ENCODE measurements at places on chromosomes 7 and 10.
A peak's percentile ranks its signal among the peaks of the same experiment; 100 is the strongest.

- no peak for DNase-seq
Observed at GRCh38 chr10:1174022-1174421, 117.8 kb downstream of the WDR37 start.

GRCh38 chr10:31135171-31135570, 103.5 kb upstream of the ZNF438 start:
- DNase-seq: no peak

- DNase-seq: no peak
Observed at GRCh38 chr7:123535517-123535916, 1.1 kb upstream of the IQUB start.

DNA sequence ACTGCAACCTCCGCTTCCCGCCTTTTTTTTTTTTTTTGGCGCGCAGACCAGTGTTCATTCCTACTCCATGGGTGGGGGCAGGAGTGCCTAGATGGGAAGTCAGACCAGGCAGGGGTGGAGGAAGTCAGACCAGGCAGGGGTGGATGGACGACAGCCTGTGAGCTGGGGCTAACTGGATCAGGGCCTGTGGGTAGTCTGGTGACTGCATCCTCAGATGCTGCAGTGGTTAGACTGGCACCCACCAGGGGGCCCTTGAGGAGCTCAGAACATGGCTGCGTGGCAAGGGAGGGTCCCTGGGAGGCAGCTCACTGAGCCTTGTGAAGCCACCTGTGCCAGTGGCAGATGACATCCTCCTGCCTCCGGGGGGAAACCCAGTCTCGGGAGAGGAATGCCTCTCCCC, 35.1 kb downstream of the RCC1L start:
- DNase-seq: no peak

DNA sequence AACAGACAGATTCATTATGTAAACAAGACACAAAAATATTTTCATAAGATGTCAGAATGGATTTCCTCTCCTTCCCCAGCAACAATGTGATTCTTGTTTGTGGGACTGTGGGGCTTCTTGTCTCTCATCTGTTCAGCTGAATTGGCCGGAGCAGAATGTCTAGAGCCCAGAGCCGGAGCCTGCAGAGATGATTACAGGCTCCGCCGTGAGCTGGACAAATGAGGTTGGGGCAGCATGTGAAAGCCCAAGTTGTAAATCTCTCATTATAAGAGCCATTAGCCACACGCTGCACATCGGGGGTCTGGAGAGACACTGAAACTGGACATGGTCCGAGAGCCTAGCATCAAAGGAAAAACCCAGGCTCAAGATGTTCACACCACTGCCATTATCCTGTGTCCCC, 137.0 kb upstream of the ADAM12 start:
- no peak for DNase-seq

- DNase-seq: no peak
Observed at GRCh38 chr7:50531401-50531911, 33.7 kb downstream of the DDC start.

DNA sequence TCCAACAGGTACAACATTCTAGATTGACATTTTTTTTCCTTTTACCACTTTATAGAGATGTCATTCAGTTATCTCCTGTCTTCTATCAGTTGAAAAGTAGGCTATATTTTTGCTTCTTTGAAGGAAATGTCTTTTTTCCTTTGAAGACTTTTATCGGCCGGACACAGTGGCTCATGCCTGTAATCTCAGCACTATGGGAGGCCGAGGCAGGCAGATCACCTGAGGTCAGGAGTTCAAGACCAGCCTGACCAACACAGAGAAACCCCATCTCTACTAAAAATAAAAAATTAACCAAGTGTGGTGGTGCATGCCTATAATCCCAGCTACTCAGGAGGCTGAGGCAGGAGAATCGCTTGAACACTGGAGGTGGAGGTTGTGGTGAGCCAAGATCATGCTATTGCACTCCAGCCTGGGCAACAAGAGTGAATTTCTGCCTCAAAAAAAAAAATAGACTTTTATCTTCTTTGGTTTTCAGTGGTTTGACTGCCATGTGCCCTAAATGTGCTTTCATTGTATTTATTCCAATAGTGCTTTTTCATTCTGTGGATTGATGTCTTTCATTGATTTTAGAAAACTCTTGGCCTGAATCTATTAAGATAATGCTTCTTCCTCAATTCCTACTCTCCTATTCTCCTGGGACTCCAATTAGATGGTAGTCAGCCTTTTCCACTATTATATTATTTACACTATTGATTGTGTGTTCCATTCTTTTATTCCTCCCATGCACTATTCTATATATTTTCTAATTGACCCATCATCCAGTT, 84.6 kb downstream of the IMMP2L start:
- no peak for DNase-seq

GRCh38 chr10:35903021-35903420, 260.9 kb upstream of the FZD8 start:
- DNase-seq: no peak

DNA sequence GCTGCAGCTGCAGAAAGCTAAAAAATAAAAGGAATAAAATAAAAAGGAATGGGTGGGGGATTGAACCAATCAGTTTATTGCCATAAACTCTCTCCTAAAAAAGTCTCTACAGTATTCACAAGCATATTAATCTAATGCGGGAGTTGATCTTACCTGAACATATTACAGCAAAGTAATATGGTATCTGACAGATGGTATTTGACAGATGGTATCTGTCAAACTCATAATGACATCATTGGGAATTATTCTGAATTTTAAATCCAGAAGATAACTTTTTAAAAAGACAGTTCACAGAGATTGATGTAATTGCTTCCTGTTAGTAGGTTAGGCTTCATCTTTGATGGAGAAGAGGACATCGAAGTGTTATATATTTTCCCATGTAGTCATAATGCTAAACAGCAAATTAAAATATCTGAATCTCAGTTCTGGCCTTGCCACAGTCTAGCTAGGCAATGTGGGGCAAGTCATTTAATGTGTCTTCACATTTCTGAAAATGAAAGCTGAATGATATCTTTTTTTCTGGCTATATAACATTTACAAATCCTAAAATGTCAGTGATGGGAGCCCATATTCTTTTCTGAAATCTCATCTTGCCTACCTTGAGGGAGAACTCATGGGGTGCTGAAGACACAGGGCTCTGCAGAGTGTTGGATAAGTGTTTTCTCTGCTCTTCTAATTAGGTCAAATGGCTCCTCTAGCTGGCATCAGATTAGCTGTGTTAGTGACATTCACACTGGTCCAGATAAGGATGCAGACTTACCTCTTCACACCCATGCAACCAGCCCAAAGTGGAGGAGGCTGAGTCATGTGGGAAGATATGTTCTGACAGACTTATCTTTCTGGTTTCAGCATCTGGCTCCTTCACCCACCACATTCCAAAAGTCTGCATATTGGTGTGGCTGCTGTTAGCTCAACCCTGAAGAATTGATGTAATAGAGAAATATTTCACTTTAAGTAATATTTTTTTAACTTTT, 2.1 kb upstream of the LIPM start:
- peak; percentile 44 for DNase-seq

- no peak for DNase-seq
Observed at GRCh38 chr7:50274361-50274760, 30.2 kb upstream of the IKZF1 start.

DNA sequence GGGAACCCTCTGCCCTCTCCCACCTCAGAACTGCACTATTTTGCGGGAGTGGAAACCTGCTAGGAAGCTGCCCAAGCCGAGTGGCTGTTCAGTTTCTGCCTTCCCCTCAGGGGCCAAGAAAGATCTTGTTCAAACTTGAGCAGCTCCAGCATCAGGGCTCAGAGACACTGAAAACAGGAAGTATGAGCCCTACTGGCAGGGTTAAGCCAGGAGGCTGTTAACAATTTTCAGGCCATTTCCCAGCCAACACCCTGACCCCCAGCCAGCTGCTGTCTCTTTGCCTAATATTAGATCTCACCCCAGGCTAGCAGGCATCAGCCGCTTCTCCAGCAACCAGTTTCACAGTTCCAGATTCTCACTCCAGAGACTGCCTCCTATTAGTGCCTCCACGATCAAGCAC, 9.2 kb downstream of the PLAU start:
- DNase-seq: no peak

DNA sequence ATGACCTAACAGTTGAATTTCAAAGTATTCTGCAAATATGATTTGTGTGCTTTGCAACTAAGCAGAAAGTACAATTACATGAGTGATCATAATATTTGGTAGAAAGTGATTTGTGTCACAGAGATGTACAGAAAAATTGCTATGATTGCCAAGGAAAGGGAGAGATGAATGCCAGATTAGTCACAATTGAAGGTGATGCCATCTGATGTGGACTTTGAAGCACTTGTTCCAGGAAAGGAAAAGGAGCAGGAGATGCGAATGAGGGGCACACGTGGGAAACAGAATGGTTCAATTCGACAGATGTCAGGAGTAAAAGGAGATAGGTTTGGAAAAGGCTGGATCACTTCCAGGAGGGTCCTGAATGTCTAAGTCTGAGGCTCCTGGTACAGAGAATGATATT, 153.1 kb upstream of the LAMB4 start:
- DNase-seq: no peak

GRCh38 chr7:19351341-19352304, 206.4 kb upstream of the FERD3L start:
- no peak for DNase-seq

DNA sequence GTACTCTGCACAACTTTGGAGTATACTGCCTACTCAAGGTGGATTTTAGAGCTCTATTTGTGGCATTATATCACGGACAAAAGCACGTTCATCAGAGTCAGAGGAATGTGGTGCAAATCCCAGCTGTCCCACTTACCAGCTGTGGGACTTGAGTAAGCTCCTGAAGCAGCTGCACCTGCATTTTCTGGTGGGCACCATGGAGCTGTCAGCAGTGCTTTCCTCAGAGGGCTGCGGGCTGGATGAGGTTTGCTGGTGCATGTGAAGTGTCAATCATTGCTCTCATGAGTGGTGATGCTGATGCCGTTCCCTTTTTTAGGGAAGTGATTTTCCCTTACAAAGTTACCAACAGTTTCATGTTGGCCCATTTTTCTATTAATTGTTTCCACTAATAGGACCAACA, 53.4 kb downstream of the EGFR start:
- peak; percentile 53 for DNase-seq

GRCh38 chr7:94382132-94382531, 12.6 kb upstream of the COL1A2 start:
- no peak for DNase-seq

- no peak for DNase-seq
Observed at GRCh38 chr7:99440195-99440594, 1.5 kb downstream of the CPSF4 start.

DNA sequence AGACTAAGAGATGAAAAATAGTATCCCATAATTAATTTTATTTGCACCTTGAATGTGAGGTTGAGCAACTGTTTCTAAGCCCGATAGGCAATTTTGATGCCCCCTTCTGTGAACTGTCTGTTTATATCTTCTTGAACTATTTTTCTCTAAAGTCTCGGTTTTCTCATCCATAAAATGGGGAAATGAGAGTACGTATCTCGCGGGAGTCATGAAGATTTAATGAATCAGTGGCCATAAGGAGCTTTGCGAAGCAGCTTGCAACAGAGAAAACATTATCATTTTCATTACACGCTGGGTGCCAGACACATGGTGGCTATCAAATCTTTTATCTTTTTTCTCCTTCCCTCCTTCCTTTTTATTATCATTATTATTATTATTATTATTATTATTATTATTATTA, 108.1 kb upstream of the CARD11 start:
- no peak for DNase-seq

GRCh38 chr7:151010307-151011096, 13.8 kb downstream of the ATG9B start:
- no peak for DNase-seq

DNA sequence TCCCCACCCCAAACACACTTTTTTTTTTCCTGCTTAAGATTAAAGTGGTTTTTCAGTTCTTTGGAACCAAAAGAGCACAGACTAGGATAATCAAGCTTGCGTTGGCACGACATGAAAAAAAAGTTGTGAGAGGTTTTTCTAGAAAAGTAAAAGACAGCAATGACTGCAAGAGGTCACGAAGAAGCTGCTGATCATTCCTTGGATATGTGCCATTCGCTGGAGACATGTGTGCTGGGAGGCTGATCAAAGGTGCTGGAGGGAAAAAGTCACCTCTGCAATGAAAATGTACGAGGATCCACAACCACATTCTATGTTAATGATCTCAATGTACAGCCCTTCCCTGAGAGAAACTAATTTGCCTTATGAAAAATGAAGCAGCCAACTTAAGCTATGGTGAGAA, 5.4 kb downstream of the AKR1B1 start:
- DNase-seq: no peak

- DNase-seq: no peak
Observed at GRCh38 chr7:107856806-107857540, 34.0 kb upstream of the DLD start.
